ENCODE measurements at places on chromosomes 6 and 20.
A peak's percentile ranks its signal among the peaks of the same experiment; 100 is the strongest.

GRCh38 chr6:88870717-88871330 is 92.6 kb downstream of the RNGTT start:
- DNase-seq, result peak; percentile 67

DNA sequence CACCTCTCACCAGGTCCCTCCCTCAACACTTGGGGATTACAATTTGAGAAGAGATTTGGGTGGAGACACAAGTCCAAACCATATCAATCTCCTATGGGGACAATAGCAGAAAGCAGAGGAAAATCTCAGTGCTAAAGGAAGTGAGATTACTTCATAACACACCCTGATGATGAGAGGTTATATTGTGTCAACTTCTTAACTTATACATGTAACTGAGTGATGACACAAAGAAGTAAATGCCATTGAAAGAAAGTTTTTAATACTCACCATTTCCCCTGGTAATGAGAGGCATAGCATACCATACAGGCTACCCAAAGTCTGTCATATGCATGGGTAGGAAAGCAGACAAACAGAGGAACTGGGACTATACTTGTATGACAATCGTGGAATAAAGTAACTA is 137.2 kb downstream of the MMUT start:
- DNase-seq, result no peak

- DNase-seq, result no peak
These were observed 138.3 kb upstream of the CDYL start for GRCh38 chr6:4637691-4638433.

- no peak for DNase-seq
These were observed 25.3 kb upstream of the NAA20 start for GRCh38 chr20:19991854-19992253.

GRCh38 chr6:13281686-13282085 is 46.7 kb downstream of the TBC1D7 start:
- DNase-seq, result no peak

- DNase-seq, result no peak
These were observed 35.8 kb upstream of the PDE10A start for GRCh38 chr6:165698868-165699267.

GRCh38 chr6:73109659-73110058 is 115.6 kb downstream of the KHDC1L start:
- DNase-seq, result no peak

GRCh38 chr6:158422629-158423238 is 110.5 kb downstream of the TULP4 start:
- DNase-seq, result no peak

DNA sequence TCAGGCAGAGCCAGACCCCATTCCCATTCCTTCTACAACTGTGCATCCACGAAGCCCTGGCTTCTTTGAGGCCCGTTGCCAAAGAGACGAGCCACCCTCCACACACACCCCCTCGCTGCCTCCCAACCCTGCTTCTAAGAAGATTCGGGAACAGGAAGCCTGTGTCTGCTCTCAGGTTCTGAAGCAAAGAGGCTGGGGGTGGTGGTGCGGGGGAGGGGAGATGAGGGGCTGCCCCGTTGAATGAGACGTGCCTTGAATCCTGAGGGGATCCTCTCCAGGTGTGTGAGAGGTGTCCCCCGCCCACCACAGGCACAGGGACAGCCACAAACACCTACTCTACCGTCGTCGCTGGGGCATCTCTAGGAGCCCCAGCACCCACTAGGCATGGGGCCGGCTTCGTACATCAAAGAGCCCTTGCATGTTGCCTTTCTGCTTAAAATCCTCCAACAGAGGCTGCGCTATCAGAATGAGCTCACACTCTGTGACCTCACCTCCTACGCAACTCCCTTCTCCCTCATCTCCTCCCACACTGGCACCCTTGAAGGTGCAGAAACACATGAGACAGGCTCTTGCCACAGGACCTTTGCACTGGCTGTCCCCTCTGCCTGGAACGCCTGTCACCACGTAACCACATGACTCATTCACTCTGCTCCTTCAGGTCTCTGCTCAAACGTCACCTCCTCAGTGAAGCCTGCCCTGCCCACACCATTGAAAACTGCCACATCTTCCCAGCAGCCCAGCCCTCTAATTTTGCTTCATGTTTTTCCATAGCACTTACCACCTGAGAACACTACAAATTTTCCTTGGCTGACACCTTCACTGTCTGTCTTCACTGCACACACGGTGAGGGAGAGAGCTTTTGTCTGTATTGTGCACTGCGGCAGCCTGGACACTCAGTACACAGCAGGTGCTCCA is 58.5 kb downstream of the PREX1 start:
- peak; percentile 97 for DNase-seq

DNA sequence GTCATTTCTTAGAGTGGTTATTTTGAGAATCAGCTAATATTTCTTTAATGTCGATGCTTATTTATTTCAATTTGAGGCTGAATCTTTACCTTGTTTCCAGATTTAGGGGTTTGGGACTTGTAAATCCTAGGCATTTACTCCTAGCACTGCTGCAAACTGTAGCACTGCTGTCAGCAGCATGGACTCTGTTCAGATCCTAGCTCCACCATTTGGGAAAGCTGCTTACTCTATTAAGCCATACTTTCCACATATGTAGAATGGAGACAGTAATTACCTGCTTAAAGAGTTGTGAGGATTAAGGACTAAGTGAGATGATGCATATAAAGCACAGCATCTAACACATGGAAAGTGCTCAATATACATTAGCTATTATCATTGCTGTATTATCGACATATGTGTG is 28.7 kb downstream of the TMEM242 start:
- no peak for DNase-seq

DNA sequence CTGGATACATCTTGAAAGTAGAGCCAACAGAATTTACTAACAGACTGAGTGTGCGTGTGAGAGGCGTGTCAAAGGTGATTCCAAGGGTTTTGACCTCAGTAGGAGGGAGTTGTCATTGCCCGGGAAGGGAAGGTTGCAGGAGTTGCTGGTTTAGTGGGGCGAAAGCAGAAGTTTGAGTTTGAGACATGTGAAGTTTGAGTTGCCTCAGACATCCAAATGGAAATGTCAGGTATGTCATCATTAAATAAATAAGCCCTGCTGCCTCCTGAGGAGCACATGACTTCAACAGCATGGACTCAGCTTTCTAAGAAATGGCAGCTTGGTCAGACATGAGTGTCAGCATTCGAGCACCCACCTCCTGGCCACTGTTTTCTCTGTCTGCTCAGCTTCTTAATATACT is 26.6 kb upstream of the TGM2 start:
- no peak for DNase-seq

- no peak for DNase-seq
These were observed 121.5 kb downstream of the DNAH8 start for GRCh38 chr6:38836585-38836984.

- DNase-seq, result no peak
These were observed 45.3 kb downstream of the CLIC5 start for GRCh38 chr6:45970326-45970725.

GRCh38 chr20:59158673-59159072 is 4.9 kb upstream of the ZNF831 start:
- no peak for DNase-seq

GRCh38 chr6:156917213-156917612 is 140.0 kb downstream of the ARID1B start:
- DNase-seq, result no peak

GRCh38 chr20:53706466-53707370 is 113.1 kb upstream of the ZNF217 start:
- DNase-seq, result no peak

GRCh38 chr20:36043892-36044515 is 75.6 kb downstream of the CNBD2 start:
- no peak for DNase-seq

DNA sequence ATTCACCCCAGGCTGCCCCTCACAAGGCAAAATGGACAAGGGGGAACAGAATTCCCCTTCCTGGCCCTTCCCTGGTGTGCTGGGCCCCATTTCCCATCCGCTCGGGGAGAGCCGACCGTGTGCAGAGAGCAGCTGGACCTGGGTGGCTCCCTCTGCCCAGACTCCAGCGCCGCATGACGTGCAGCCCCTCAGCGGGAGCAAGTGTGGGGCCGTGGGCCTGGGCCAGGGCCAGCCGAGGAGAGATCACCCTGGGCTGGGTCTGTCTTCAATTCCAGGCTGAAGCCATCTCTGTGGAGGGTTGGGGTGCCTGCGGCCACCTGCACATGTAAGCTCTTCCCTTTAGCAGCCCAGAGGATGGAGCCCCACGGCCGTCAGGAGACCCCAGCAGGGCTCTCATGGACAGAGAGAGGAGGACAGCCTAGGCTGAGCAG is 241.8 kb downstream of the TTLL2 start:
- no peak for DNase-seq

DNA sequence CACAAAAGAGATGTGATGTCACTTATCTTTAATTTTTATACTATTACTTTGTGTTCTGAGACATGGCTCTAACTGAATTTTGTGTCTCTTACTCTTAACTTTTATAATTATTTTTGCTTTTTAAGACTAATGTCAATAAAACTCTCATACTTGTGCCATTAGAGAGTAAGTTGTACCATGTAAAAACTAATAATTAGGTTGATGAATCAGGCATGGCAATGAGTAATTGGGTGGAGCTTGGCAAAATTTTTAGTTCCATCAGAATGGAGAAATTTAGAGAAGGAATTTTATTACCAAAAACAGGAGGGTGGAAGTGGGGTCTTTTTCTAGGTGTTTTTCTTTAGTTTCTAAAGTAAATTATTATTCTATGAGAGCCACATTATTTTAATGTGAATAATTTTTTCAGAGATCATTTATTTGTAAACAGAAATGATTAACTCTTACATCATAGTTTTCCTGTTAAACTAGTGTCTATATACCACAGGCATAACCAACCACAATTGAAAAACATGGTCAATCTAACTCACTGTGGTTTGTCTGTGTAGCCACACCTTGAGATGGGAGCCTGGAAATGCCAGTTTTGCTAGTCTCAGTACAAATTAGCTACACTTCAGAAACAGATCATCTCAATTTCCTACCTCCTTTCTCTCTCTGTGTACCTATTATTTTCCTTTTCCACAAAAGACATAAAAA is 51.8 kb downstream of the ELOVL4 start:
- no peak for DNase-seq

DNA sequence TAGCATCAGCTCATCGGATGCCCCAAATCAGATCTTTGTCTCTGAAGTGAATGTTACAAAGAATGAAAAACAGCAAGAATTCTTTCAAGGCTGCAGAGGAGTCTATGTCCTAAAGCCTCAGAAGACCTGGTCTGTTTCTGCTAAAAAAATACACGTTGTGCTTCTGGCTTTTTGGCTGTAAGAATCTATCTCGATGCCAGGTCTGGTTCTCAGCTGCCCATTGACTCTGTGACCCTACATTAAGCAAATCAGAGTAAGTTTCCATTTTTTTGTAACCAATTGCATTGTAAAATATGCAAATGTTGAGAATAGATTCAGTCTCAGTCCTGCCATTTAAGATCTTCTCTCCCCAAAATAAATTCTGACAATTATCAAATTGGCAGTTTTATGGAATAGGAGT is 705.4 kb downstream of the RFPL4B start:
- DNase-seq, result no peak

- no peak for DNase-seq
These were observed 63.5 kb upstream of the STMND1 start for GRCh38 chr6:17038316-17038715.

DNA sequence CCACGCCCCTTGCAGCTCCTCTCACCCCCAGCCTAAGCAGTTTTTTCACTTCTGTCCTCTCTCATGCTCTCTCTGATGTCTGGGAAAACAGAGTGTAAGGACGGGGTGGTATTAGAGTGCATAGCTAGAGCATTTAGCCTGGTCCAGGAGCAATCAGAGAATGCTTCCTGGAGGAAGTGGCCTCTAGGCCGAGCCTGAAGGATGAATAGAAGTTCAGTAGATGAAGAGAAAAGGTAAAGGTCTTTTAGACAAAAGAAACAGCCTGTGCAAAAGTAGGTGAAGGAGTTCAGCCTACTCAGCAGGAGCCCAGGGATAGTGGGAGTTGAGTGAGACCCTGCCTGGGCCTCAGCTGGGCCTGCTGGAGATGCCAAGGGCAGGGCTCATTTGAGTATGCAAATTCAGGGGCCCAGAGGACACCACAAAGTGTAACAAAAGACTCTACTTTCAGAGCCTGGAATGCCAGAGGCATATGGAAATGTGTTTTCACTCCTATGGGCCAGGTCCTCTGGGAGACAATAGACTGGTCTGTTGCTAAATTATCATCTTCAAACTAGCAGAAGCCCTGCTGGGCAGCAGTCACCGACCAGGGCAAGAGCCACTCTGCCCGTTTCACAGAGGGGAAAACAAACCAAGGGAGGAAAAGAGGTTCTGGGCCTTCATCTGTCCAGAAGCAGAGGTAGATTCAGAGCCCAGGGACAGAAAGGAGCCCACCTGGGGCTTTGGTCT is 19.7 kb upstream of the TM9SF4 start:
- DNase-seq, result no peak

DNA sequence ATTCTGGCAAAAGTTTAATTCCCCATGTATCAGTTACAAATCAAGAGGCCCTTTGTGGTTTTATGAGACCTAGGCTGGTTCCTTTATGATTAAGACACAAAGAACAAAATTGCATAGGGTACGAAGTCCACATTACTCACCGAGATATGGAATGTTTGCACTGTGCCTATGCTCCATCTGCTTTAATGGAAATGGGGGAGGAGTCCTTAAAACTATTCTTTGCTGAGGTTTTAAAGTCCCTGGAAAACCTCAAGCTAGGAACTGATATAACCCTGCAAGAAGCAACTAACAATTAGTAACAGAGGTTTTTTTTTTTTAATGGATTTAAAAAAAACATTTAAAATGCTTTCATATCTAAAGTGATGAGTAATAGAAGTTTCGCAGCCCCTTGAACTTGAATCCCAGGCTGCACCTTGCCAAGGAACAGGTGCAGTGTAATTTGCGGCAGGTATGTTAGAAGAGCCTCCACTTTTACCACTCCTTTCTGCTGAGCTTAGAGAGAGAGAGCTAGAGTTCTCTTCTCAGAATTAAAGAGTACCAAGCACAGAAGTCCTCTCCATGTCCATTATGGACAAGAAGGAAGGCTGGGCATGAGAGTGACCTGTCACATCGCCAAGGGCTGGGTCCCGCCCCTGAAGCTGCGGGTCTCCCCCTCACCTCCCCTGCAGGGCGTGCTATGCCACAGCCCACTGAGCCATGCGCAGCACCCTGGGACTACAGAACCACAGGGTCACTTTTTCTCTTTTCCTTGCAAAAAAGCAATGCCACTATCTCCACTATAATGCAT is 2.3 kb downstream of the SERPINB1 start:
- DNase-seq, result no peak

All from CD8-positive, alpha-beta T cell (primary cell).